ENCODE measurements at places on chromosomes 12 and 14.

- no peak for DNase-seq
Measured at GRCh38 chr14:73143617-73144016, 7.3 kb downstream of the PSEN1 start.

- no peak for DNase-seq
Measured at GRCh38 chr12:93767524-93767863, 90.3 kb downstream of the CRADD start.

- no peak for DNase-seq
Measured at GRCh38 chr12:59500915-59501314, 94.9 kb upstream of the SLC16A7 start.

DNA sequence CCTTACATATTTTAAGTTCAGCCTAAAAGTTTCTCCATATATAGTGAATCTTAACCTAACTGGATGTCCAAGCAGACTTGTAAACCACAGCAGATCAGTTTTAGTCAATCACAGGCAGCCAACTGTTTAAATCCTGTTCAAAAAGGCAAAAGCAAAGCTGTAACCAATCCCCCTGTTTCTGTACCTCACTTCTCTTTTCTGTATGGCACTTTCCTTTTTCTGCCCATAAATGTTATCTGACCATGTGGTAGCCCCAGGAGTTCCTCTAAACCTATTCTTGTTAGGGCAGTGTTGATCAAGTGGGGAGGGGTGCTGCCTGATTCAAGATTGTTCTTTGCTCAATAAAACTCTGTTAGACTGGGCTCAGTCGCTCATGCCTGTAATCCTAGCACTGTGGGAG is 8.5 kb upstream of the DACT1 start:
- no peak for DNase-seq

DNA sequence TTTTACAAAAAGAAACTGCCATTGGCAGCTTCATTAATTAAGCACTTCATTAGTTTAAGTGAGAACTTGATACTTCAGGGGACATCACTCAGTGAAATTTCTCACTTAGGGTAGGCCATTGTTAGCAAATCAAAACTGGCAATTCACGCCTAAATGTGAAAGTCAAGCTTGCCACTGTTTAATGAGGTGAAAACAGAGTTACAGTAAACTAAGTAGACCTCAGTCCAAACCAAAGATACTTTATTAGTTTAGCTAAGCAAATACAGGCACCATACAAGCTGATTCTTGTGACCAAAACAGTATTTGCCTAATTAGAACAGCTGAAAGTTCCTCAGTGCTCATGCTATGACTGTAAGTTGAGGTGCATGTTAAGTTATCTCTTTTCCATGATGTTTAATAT is 176.5 kb upstream of the CPNE8 start:
- DNase-seq = no peak

GRCh38 chr12:9933958-9934357 is 1.8 kb upstream of the CLEC2A start:
- DNase-seq = no peak

DNA sequence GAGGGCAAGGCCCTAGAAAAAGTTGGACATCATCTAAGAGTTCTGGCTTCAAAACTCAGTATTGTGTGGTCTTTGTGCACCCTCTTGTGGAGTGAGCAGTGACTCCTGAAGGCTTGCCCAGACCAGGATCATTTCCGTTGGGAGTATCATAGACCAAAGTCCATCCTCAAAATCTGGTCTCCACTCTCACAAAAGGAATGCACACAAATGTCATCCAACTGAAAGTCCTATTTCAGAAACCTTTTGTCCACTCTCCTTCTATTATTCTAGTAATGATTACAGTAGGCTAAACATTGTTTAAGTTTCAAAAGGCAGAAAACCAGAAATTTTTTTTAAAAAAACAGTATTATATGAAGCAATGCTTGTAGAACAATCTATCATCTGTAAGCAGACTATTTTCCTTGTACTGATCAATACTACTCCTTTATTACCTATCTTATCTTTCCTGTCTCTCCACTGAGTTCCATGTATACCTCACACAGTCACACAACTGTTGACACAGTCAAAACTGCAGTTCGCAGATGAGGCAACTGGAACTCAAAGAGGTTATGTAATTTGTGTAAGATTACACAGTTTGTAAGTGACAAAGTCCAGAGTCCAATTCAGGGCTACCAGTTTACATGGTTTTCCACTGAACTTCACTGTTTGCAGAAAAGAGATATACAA is 41.4 kb downstream of the COX16 start:
- peak; percentile 40 for DNase-seq

DNA sequence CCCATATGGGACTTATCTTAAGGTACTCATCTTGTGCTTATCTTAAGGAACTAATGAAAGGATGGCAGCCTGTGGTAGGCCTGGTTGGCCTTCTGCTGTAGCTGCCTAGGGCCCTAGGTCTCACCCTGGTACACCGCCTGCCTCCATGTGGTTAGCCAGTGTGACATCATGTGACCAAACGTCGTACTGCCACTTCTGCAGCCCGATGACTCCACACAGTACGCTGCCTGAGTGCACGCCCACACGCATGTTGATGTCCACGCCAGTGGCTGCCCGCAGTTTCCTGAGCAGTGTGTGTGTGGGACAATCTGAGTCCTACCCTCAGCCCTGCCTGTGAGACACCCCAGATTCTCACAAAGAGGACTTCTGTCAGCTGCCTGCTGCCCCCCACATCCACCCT is 5.1 kb downstream of the ADCY4 start:
- DNase-seq = no peak

DNA sequence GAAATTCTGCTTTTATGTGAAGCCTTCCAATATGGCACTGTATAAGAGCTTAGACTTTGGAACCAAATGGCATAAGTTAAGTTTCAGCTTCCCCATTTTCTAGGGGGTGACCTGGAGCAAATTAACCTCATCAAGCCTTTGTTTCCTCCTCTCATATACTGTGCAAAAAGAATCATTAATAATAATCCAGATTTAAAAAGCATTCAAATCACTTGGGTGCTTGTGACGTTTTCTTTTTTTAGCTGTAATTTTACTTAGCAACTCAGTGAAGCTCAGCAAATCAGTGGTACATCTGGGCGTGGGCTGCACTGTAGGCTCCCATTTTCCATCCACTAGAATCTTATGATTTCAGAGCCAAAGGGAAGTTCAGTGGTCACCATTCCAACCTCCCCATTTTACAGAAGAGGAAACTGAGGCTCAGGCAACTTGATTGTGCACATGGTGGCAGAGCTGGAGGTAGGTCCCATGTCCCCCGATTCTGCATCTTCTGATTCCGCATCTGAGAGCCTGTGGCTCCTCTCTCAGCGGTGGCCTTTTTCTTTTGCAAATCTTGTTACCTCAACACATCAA is 131.2 kb downstream of the SNAPC1 start:
- no peak for DNase-seq

DNA sequence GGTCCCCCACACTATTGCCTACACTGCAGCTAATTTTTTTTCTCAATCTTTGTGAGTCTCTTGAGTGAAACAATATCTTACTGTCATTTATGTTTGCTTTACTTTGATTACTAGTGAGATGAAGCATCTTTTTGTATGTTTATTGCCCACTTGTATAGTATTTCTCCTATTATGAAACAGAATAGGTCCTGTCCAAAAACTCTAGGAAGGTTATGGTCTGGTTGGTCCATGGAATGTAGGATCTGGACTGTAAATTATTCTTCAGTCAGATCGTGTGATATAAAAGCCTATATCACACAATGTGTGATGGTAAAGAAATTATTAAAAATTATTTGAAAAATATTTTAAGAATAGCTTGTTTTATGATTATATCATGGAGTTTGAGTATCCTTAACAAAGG is 434.4 kb downstream of the ZFP36L1 start:
- DNase-seq = no peak

DNA sequence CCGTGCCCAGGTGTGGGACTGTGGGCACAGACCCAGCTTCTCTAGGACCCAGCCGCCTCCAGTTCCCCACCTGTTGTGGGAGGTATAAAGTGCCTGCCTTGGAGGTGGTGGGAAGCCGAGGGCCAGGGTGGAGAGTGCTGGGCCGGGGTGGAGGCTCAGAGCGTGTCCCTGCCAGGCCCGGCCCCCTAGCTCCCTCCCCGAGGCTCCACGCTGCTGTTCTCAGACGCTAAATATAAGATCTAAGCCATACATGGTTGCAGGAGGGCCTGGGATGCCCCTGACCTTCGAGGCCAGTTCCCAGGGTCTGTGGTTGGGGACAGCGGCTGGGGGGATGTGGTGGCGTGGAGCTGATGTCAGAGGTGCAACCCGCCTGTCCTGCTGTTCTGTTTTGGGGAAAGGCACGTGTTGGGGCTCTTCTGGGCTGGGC is 10.8 kb downstream of the INF2 start:
- no peak for DNase-seq

DNA sequence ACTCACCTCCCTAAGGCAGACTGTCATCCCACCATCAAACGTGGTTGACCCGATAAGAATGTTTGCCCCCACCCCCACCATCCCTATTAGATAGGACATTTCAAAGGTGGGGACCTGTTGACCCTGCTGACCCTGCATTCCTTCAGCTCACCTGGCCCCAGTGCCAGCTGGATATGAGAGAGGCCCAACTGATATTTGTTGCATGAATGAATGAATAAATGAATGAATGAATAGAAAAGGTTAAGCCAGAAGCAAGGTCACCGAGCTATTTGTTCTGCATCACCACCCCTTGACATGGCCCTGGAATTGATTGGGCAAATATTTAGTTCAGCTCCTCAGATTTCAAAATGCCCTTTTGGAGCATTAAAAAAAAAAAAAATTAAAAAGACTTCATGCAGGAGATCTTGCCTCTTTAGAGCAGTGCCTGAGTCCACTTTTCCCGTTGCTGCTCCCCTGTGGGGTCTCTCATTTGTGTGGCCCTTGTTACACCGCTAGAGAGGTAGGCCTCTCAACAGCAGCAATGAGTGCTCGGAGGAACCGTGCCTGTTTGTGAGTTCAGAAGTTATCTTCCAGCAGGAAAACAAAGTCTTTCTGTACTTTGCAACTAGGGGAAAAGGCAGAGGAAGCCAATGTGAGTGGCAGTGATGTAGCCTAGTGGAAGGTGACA is 8.5 kb upstream of the SERPINA5 start:
- no peak for DNase-seq

GRCh38 chr14:22814941-22815713 is at the start of gene SLC7A7:
Gene SLC7A7 (minus strand): TSS chr14:22815435. CDS start chr14:22813398, 2,037 bp downstream.
- peak; percentile 84 for DNase-seq

GRCh38 chr12:96352161-96352835 is 47.9 kb downstream of the CDK17 start:
- no peak for DNase-seq

DNA sequence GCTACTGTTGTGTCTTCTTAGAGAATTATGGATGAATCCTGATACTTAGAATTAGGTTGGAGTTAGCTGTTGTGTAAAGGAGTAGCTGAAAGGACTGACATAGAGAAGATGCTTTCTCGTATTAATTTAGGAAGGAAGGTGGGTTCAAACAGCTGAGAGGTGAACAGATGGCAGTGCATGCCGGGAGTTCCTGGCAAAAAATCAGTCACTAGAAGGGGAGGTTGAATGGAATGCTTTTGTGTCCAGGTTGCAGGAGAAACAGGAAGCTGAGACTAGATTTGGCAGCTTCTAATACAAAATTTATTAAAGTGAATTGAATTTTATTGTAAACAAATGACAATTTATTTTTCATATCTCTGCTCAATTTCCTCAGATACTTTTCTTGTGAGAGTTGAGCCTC is 70.8 kb downstream of the BTG1 start:
- DNase-seq = no peak

- no peak for DNase-seq
Measured at GRCh38 chr14:101858791-101859537, 97.5 kb downstream of the PPP2R5C start.

DNA sequence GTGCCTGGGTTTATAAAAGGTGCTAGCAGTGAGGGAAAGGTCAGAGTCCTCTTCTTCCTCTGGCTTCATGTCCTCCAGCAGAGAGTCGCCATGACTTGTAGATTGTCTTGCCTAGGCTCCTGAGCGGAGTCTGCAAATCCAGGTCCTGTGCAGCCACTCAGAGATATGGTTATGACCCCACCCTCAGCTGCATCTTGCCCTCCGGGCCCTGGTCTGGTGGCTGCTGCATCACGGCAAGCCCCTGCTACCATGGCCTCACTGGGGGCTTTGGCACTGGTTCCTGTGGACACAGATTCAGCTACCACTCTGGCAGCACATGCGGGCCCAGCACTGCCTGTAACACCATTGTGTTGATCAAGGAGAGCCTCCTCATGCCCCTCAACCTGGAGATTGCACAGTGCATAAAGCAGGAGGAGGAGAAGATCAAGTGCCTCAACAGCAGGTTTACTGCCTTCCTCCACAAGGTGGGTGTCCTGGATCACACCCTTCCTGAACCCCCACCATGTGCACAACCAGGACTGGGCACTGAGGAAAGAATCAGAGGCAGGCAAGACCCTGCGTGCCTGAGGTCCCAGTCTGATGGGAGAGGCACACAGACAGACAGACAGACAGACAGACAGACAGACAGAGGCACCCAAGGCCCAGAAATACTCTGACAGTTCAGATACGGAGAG is 10.5 kb upstream of the KRT86 start:
- DNase-seq = no peak

DNA sequence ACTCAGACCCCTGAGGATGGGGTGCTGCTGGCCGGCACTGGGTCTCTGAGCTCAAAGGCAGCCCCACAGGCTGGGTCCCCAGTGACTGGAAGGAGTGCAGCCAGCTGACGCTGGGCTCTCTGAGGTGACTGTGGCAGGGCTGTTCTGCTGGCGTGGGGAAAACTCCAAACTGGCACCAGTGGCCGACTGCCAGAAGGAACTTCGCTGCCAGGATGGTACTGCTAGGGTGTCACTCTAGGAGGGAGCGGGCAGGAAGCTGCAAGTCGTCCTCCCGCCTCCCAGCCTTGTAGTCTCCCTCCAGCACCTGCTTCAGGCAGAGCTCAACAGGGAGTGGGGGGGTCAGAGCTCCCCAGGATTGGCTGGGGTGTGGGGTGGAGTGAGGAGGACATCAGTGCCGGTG is 41.3 kb downstream of the CDC42BPB start:
- DNase-seq = no peak

GRCh38 chr12:92079054-92079385 is 66.6 kb downstream of the BTG1 start:
- DNase-seq = no peak

GRCh38 chr12:94951071-94951934 is 52.2 kb downstream of the NDUFA12 start:
- no peak for DNase-seq

DNA sequence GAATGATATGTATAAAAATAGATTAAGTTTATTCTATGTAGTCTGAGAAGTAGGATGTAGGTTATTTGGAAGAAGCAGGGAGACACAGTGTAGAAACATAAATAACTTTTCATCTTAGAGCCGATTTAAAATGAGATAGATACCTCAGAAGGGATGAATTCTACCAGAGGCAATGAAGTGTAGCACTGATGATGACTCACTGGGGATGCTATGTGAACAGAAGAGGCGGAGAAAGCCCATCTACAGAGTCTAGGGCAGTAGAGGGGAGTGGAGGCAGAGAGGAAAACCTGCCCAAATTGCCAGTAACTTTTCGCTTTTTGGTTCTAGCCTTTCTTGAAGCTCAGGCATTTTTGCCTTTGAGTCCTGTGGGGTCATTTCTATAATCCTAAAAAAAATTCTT is 451.8 kb downstream of the ATP23 start:
- no peak for DNase-seq

GRCh38 chr12:67447180-67447579 is 178.0 kb downstream of the CAND1 start:
- no peak for DNase-seq
